ENCODE measurements at places on chromosomes 2 and 18.

GRCh38 chr2:71536226-71536671 is 82.9 kb downstream of the DYSF start:
- H3K27me3 ChIP-seq, result peaks cover 10% of the 10 kb centered on the region
- no peak overlapping the region for H3K4me3 ChIP-seq
- H3K4me1 ChIP-seq, result no peaks in the 10 kb centered on the region
- no peaks in the 10 kb centered on the region for H3K36me3 ChIP-seq
- H3K27ac ChIP-seq, result no peak overlapping the region

- H3K36me3 ChIP-seq, result no peaks in the 10 kb centered on the region
- no peaks in the 10 kb centered on the region for H3K27me3 ChIP-seq
- DNase-seq, result no peak
- H3K27ac ChIP-seq, result no peak overlapping the region
- H3K4me3 ChIP-seq, result no peak overlapping the region
These were observed 42.1 kb upstream of the SNED1 start for GRCh38 chr2:240956171-240956934.

GRCh38 chr2:217714287-217714751 is 288.5 kb downstream of the TNS1 start:
- H3K4me1 ChIP-seq, result peaks cover 3% of the 10 kb centered on the region
- no peaks in the 10 kb centered on the region for H3K36me3 ChIP-seq
- no peak overlapping the region for H3K4me3 ChIP-seq
- DNase-seq, result no peak
- H3K27me3 ChIP-seq, result peaks cover 6% of the 10 kb centered on the region
- no peak overlapping the region for H3K27ac ChIP-seq

DNA sequence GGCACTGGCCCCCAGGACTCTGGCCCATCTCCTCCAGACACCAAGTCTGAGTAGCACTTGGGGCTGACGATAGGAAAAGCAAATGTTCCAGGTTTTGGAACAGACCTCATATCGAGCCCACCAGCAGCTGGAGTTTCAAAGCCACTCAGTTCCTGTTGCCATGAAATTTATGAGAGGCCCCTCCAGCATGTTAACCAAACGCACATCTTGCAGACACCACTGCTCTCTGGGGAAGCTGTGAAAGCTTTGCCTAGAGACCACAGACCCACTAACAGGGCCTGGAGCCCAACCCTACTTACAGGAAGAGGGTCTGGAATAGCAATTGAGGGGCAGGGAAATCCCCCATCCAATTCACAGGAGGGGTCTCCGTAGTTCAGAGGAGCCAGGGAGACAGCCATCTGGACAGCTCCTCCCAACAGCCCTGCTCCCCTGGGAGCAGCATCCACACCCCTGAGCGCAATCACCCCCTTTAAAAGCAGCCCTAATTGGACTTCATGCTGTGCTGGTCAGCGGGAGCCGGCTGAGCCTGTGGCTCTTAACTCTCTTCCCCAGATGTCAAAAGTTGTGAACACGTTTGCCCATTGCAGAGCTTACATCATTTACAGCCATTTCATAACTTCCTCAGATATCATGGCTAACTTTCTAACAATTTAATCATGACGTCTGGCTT is 81.3 kb downstream of the TGFA start:
- DNase-seq, result no peak
- no peak overlapping the region for H3K4me3 ChIP-seq
- H3K36me3 ChIP-seq, result no peaks in the 10 kb centered on the region
- peaks cover 39% of the 10 kb centered on the region for H3K4me1 ChIP-seq
- no peaks in the 10 kb centered on the region for H3K27me3 ChIP-seq
